Naive B cell (primary cell): ENCODE measurements at places on chromosomes 16 and 17.

DNA sequence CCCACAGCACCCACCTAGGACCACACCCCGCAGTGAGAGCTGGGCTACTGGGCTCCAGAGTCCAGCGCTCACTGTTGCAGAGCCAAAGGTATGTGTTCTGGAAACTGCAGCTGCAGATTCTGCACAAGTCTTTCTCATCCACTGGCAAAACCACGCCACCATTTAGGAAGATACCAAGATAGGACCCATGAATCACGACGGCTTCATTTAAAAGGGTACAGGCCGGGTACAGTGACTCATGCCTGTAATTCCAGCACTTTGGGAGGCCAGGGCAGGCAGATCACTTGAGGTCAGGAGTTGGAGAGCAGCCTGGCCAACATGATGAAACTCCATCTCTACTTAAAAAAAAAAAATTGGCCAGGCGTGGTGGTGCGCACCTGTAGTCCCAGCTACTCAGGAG lies 18.8 kb downstream of the FOXF1 start:
- no peak overlapping the region for H3K4me3 ChIP-seq
- no peaks in the 10 kb centered on the region for H3K27me3 ChIP-seq
- DNase-seq = no peak
- H3K36me3 ChIP-seq = peaks cover 13% of the 10 kb centered on the region
- no peaks in the 10 kb centered on the region for H3K4me1 ChIP-seq

DNA sequence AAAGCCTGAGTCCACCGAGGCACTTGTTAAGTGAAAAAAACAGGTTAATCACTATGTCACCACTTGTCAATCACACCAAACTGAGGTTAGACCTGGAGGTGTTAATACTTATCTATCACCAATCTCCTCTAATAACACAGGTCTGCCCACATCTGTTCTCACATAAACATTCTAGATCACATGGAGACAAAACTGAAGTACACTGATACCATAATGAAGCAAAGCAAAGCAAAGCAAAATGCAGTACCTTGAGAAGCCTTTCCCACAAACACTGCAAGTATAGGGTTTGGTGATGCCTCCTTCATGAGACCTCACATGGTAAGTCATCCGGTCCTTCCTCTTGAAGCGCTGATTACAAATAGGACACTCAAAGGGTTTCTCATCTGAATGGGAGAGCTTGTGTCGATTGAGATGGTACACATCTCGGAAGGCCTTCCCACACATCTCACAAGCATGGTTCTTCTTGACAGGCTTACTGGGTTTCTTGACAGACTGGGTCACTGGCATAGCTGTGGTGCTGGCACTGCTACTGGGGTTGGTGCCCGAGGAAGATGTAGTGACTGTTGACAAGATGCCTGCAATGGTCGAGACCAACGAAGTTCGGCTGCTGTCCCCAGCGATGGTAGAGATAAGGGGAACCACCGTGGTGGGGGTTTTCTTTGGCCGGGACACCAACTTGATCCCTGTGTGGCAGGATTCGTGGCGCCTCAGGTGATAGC lies 5.4 kb downstream of the VEZF1 start:
- peaks cover 70% of the 10 kb centered on the region for H3K4me1 ChIP-seq
- H3K4me3 ChIP-seq = no peak overlapping the region
- no peaks in the 10 kb centered on the region for H3K27me3 ChIP-seq
- H3K36me3 ChIP-seq = peaks cover 27% of the 10 kb centered on the region
- DNase-seq = no peak

- H3K4me3 ChIP-seq = no peak overlapping the region
- H3K36me3 ChIP-seq = peaks cover 9% of the 10 kb centered on the region
- peak overlapping the region; percentile 8 for H3K27ac ChIP-seq
- H3K27me3 ChIP-seq = peaks cover 58% of the 10 kb centered on the region
- no peak for DNase-seq
Observed at GRCh38 chr16:23296994-23297393, 5.1 kb upstream of the SCNN1B start.

DNA sequence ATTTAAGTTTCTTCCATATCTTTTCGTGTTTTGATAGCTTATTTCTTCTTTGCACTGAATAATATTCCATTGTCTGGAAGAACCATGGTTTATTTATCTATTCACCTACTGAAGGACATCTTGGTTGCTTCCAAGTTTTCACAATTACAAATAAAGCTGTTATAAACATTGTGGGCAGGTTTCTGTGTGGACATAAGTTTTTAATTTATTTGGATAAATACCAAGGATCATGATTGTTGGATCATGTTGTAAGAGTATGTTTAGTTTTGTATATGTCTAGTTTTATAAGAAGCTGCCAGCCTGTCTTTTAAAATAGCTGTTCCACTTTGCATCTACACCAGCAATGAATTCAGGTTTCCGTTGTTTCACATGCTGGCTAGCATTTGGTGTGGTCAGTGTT lies 339.4 kb downstream of the CDH11 start:
- DNase-seq = no peak
- H3K4me3 ChIP-seq = no peak overlapping the region
- no peak overlapping the region for H3K27ac ChIP-seq
- no peaks in the 10 kb centered on the region for H3K36me3 ChIP-seq
- no peaks in the 10 kb centered on the region for H3K4me1 ChIP-seq

DNA sequence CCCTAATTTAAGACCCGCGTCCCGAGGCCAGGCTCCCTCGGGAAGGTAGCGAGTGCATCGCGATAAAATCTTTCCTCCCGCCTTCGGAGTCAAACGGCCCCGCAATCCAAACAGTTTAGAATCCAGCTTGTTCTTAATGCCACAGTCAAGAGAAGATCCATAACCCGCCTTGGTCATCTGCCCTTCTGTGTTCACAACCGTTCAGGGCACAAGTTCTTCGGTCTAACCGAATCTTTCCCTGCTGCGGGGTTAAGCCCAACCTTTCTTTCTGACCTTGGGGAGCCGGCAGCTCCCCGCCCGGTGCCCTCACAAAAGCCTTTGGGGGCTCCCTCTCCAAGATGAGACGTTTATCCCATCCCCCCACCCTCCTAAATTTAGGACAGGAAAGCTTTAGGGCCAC lies 30.3 kb downstream of the CPSF4L start:
- peak overlapping the region; percentile 97 for H3K27ac ChIP-seq
- H3K4me3 ChIP-seq = peak overlapping the region; percentile 97
- DNase-seq = no peak
- peaks cover 54% of the 10 kb centered on the region for H3K4me1 ChIP-seq

DNA sequence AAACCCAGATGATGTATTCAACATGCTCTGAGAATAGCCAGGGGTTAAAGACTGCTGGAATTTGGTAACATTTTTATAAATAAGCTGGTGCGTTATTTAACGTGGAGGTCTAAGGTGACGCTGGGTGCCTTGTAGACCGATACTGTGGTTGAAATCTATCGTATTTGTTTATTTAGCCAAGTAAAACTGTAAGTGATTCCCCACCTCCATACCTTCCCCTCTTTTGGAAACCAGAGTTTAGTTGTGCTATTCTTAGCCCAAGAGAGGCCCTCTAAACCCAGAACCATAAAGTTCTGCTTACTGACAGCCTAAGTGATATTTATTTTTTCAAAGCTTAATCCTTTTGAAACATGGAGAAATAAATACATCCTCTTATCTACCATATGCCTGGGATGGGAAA lies 744.5 kb downstream of the WWOX start:
- H3K4me1 ChIP-seq = peaks cover 18% of the 10 kb centered on the region
- no peaks in the 10 kb centered on the region for H3K27me3 ChIP-seq
- peaks cover 8% of the 10 kb centered on the region for H3K36me3 ChIP-seq
- no peak overlapping the region for H3K4me3 ChIP-seq
- DNase-seq = no peak

GRCh38 chr16:35506898-35507194 lies 2047.4 kb downstream of the TP53TG3F start:
- no peaks in the 10 kb centered on the region for H3K27me3 ChIP-seq
- H3K4me1 ChIP-seq = no peaks in the 10 kb centered on the region
- no peaks in the 10 kb centered on the region for H3K36me3 ChIP-seq
- no peak overlapping the region for H3K4me3 ChIP-seq

- peak; percentile 40 for DNase-seq
- peaks cover 35% of the 10 kb centered on the region for H3K4me1 ChIP-seq
- H3K4me3 ChIP-seq = peak overlapping the region; percentile 69
- H3K36me3 ChIP-seq = no peaks in the 10 kb centered on the region
Observed at GRCh38 chr16:66590322-66590721, 11.1 kb downstream of the CMTM2 start.

DNA sequence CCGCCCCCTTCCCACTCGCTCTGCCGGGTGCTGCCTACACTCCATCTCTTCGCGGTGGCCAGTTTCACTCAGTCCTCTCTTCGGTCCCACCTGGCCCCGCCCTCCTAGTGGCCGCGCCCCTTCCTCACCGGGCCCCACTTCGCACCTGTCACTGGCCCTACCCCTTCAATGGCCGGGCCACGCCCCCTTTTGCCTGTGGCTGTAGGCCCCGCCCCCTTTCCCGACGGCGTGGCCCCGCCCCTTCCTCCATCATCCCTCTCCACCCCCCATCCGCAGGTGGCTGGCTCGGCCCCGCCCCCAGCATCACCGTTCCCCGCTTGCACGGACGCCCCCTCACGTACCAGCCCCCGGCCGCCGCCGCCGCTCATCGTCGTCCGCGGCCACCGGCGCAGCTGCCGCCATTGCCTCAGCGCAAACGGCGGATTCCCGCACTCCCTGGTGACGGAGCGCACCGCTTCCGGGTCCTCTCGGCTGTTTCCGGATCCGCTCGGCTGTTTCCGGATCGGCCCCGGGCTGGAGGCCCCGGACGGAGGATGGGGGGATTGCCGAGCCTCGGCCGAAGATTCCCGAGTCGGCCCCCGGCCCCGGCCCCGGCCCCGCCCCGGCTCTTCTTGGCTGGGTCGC lies at the start of gene RABEP2:
TSS of gene RABEP2 (minus strand) at position 477 of the 624 bp plus-strand sequence. CDS start at position 402, 75 bp downstream.
- peaks cover 8% of the 10 kb centered on the region for H3K36me3 ChIP-seq
- H3K4me3 ChIP-seq = peak within 1 kb of the TSS; percentile 96
- peak; percentile 96 for DNase-seq

- no peaks in the 10 kb centered on the region for H3K4me1 ChIP-seq
- DNase-seq = no peak
- no peak overlapping the region for H3K4me3 ChIP-seq
- no peaks in the 10 kb centered on the region for H3K36me3 ChIP-seq
- no peak overlapping the region for H3K27ac ChIP-seq
- peaks cover 20% of the 10 kb centered on the region for H3K27me3 ChIP-seq
Observed at GRCh38 chr16:50538411-50539052, 9.7 kb upstream of the NKD1 start.

DNA sequence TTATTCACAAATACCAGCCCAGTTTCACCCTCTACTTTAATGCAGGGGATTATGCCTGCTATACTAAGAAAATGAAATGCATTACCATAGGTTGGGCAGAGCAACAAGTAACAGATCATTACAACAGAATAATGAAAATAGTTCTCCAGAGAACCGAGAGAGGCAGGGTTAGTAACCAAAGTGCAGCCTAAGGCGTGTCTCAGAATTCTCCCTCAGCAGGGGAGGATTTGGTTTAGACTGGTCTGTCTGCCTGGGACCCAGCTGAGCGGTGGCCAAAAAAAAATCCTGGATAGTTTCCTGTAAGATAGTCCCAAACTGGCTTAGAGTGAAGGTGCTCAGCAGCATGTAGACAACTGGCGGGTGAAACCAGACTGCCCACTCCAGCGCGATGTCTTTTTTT lies 30.8 kb upstream of the ADCY7 start:
- peaks cover under 1% of the 10 kb centered on the region for H3K36me3 ChIP-seq
- H3K4me1 ChIP-seq = no peaks in the 10 kb centered on the region
- DNase-seq = no peak
- H3K4me3 ChIP-seq = no peak overlapping the region
- H3K27ac ChIP-seq = no peak overlapping the region
- H3K27me3 ChIP-seq = no peaks in the 10 kb centered on the region

DNA sequence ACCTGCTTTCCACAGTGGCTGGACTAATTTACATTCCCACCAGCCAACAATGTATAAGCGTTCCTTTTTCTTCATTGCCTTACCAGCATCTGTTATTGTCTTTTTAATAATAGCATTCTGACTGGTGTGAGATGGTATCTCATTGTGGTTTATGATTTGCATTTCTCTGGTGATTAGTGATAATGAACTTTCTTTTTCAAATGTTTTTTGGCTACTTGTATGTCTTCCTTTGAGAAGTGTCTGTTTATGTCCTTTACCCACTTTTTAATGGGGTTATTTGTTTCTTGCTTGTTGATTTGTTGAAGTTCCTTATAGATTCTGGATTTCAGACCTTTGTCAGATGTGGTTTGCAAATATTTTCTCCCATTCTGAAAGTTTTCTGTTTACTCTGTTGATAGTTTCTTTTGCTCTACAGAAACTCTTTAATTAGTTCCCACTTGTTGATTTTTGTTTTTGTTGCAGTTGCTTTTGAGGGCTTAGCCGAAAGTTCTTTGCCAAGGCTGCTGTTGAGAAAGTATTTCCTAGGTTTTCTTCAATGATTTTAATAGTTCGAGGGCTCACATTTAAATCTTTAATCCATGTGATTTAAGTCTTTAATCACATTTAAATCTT lies 26.8 kb downstream of the ITGAM start:
- H3K27ac ChIP-seq = no peak overlapping the region
- no peaks in the 10 kb centered on the region for H3K4me1 ChIP-seq
- H3K27me3 ChIP-seq = no peaks in the 10 kb centered on the region
- no peak for DNase-seq

GRCh38 chr17:74085434-74085833 lies 118.0 kb upstream of the RPL38 start:
- no peak for DNase-seq
- peaks cover 34% of the 10 kb centered on the region for H3K27me3 ChIP-seq
- peak overlapping the region; percentile 21 for H3K4me3 ChIP-seq
- no peak overlapping the region for H3K27ac ChIP-seq

- H3K36me3 ChIP-seq = no peaks in the 10 kb centered on the region
- H3K4me1 ChIP-seq = peaks cover 3% of the 10 kb centered on the region
- H3K27ac ChIP-seq = no peak overlapping the region
- H3K4me3 ChIP-seq = no peak overlapping the region
- DNase-seq = no peak
- peaks cover 8% of the 10 kb centered on the region for H3K27me3 ChIP-seq
Observed at GRCh38 chr17:9104370-9105041, 83.2 kb downstream of the NTN1 start.

DNA sequence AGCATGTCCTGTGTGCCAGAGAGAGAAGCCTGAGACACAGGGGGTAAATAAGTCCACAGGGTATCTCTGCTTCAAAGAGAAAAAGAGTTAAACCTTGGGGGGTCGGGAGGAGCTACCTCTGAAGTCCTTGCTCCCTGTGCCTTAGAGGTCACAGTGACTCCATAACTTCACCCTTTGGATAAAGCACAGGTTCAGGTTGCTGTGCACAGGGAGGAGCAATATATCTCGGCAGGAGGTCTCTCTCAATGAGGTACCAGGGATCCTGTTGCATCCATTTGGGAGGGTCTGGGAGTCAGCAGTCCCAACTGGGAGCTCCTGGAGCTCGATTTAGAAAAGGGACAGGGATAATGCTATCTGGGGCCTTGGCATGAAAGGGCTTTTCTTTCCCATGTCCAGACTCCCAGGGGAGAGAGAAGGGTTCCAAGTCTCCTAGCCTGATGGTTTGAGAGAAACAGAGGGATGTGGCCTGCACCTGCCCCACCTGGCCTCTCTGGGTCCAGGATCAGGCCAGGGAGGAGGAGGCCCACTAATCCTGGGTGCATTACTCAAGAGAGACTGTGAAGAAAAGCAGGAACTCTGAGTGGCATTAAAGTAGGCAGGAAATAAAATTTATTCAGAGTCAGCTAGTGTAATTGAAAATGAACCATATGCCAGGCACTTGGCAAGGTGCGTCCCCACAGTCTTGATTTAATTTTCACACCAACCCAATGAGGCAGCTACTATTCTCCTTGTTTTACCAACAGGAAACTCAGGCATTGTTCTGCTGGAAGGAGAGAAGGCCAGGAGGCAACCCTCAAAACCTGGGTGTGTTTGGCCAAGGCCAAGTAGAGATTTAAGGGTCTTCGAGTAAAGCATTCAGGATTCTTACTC lies 40.7 kb downstream of the CUEDC1 start:
- peaks cover 34% of the 10 kb centered on the region for H3K27me3 ChIP-seq
- no peak overlapping the region for H3K27ac ChIP-seq
- DNase-seq = no peak

- peaks cover 17% of the 10 kb centered on the region for H3K27me3 ChIP-seq
- DNase-seq = no peak
- H3K4me1 ChIP-seq = no peaks in the 10 kb centered on the region
- no peak overlapping the region for H3K4me3 ChIP-seq
- peaks cover 8% of the 10 kb centered on the region for H3K36me3 ChIP-seq
Observed at GRCh38 chr16:50012182-50012581, 12.8 kb upstream of the CNEP1R1 start.
